ENCODE measurements at places on chromosomes 2 and 18. TPM values are rescaled to one million over a fixed set of nuclear protein-coding genes. Genes with fewer than 3 reads are reported as not detected.

DNA sequence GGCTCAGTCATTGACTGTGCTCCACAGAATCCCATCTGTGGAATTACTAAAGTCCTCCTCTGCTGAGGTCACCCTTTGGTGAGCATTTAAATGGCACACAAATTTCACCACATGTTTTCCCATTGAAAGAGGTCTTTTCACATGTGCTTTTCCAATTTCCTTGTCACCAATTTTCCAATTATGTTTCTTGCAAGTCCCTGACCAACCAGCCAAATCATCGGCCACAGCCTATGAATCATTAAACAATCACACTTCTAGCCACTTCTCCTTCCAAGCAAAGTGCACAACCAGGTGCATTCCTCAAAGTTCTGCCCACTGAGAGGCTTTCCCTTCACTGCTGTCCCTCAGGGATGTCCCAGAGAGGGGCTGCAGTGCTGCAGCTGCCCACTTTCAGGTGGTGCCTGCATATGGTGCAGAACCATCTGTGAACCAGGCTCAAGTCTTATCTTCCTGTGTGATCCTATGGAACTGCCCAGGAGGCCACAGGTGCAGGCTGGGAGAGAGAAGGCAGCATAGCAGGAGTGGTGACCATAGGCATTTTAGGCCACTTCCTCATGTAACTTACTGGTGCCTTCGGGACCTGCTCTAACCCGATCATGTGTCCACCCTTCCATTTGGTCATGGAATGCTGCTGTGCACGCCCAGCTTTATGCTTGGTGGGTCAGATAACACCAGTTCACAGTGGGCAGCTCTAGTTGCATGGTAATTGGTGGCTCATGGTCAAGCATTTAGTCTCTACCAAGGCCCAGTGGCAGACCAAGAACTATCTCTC is 153.0 kb downstream of the SEPTIN10 start:
- DNase-seq = no peak

GRCh38 chr2:129324349-129324748 is 655.1 kb upstream of the RAB6C start:
- DNase-seq = no peak

DNA sequence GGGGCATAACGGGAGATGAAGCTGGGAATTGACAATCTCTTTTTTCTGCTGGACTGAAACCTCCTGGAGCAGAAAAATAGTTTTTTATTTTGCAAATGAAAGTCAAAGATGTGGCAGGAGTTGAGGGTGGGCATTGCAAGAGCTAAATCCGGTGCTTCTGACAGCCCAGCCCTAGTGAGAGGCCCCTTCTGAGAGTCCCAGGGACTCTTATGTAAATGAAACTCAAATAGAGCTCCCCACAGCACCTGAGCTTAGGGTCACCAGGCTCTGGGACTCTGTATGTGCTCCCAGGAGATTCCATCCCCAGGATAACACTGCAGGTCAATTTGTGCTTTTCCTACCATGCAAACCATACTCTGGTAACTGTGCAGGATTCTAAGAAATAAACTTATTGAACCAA is 192.8 kb downstream of the ANKRD30B start:
- DNase-seq = no peak

GRCh38 chr2:120871016-120871635 is 135.5 kb downstream of the GLI2 start:
- no peak for DNase-seq

DNA sequence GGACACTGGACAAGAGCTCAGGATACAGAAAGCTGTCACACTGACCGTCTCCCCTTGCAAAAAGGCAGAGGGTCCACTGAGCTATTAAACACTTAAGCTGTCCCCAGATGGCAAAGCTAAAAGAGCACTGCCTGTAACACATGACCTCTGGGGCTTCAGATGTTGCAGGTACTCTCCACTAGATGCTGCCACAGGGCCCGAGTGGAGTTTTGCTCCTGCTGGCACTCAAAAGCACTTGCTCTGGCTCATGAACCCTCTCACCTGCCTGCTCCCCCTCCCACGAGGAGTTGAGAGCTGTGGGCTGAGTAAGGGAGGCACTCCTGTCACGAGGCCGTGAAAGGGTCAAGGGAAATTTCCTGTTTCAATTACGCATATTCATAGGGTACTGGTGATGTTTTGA is 227.9 kb downstream of the PRKCE start:
- DNase-seq = no peak

DNA sequence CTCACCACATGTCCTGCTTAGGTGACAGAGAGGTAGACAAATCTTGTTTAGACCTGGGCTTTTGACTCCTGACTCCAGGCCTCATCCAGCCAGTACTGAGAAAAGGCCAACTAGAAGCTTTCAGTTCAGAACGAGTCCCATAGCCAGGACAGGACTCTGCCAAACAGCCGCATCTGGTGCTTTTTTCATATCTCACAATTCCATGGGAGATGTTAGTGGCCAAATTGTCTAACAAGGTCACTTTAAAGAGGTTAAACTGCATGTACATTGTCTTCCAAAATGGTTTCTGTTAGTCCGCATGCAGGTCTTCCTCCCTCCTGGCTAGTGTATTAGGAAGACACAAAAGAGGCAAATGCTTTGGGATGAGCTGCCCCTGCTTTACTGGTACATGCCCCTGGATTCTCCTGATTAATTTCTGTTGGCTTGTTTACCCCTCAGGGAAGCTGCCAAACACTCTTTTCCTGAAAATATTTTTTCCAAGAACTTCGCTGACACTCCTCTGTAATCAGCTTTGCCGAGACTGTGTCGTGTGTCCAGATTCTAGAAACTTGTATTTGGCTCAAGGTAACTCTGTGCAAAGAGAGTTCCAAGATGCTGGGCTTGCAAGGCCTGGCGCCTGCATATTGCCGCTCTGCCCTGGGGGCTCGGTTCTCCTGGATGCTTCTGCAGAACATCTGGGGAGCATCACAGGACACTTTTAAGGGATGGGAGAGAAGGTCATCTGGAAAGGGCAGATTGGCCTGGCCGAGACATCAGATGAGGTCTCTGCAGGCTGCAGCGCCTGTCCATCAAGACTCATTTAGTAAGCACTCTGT is 209.2 kb upstream of the APCDD1 start:
- DNase-seq = no peak

- no peak for DNase-seq
These were observed 98.7 kb upstream of the MGAT5 start for GRCh38 chr2:134155134-134155533.

GRCh38 chr18:46301081-46301480 is 196.9 kb downstream of the HAUS1 start:
- DNase-seq = no peak

- DNase-seq = no peak
These were observed 60.5 kb upstream of the ZNG1B start for GRCh38 chr2:113376913-113377445.

DNA sequence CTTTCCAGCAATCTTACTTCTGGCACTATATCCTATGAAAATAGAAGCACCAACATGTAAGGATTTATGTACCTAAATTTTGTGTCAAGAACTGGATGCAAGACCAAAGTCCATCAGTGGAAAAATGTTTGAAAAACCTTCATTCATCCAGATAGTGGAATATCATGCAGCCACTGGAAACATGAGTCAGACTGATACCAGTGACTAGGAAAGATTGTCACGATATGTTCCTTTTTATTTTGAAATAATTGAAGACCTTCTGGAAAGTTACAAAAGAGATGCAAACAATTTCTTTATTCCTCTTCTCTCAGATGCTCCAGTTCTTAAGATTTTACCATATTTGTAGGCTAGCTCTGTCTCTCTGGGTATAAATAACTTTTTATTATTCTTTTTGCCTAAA is 40.5 kb upstream of the IL1R2 start:
- no peak for DNase-seq

- no peak for DNase-seq
These were observed 4.0 kb downstream of the SPR start for GRCh38 chr2:72891091-72891818.

- peak; percentile 59 for DNase-seq
These were observed 27.6 kb upstream of the LGALSL start for GRCh38 chr2:64426183-64426952.

DNA sequence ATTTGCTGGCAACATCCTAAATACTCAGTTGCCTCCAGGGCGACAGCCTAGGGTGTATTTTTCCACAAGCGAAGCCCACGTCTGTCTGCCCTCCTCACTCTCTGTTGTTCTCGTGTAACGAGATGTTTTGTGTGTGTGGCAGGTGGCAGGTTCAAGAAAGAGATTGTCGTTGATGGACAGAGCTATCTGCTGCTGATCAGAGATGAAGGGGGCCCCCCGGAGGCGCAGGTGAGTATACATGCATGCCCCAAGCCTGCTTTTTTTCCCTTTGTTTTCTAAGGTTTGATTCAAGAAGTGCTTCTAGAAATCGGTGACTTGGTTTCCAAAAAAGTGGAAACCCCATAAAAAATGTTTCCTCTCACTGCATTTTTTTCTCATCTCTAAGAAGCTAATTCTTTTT is 247.0 kb downstream of the AGAP1 start:
- no peak for DNase-seq

GRCh38 chr2:136490100-136490499 is 275.2 kb upstream of the THSD7B start:
- DNase-seq = no peak

The SKOR2 gene
- total RNA-seq = not detected

The EPHA4 gene
- total RNA-seq = 5.1 TPM

The RTP5 gene
- not detected for total RNA-seq

The ALLC gene
- 0.11 TPM for total RNA-seq

Measured in Daoy (cell line).